CD4-positive, alpha-beta T cell (primary cell): ENCODE measurements at places on chromosomes 13 and 19. TPM values are rescaled to one million over a fixed set of nuclear protein-coding genes. Genes with fewer than 3 reads are reported as not detected.

Gene PRR12
- 41.7 TPM for total RNA-seq

Gene RB1
- 14.9 TPM for total RNA-seq

Gene HS6ST3
- total RNA-seq: not detected

Gene EDNRB
- total RNA-seq: not detected

Gene SIGLECL1
- not detected for total RNA-seq

Gene DMKN
- not detected for total RNA-seq

Gene NR2C2AP
- total RNA-seq: 10.5 TPM

Gene CRX
- total RNA-seq: not detected

Gene CNMD
- not detected for total RNA-seq

Gene OR10H1
- not detected for total RNA-seq

Gene FUT6
- total RNA-seq: not detected

Gene KLF16
- total RNA-seq: 83.8 TPM

Gene KIR2DL3
- not detected for total RNA-seq

Gene CCL25
- total RNA-seq: not detected

Gene KATNAL1
- total RNA-seq: 3.4 TPM

Gene LRRC4B
- not detected for total RNA-seq

Gene IRGQ
- 28.9 TPM for total RNA-seq

Gene NKPD1
- total RNA-seq: 0.91 TPM

Gene NLRP5
- not detected for total RNA-seq

Gene RASGRP4
- 0.45 TPM for total RNA-seq

Gene CDX2
- not detected for total RNA-seq

Gene ZNF45
- 4.0 TPM for total RNA-seq

Gene DPF1
- not detected for total RNA-seq

Gene ZNF681
- 1.6 TPM for total RNA-seq

Gene CGB3
- total RNA-seq: not detected

Gene ANKRD10
- total RNA-seq: 83.8 TPM

Gene APOC4
- total RNA-seq: not detected

Gene CCDC169
- total RNA-seq: not detected

Gene SEMA6B
- total RNA-seq: 0.17 TPM

Gene HPN
- total RNA-seq: not detected

Gene PDCD5
- total RNA-seq: 32.7 TPM

Gene IGFL3
- total RNA-seq: not detected

Gene LYL1
- total RNA-seq: 2.1 TPM

Gene ZNF534
- not detected for total RNA-seq

Gene ZNF491
- 0.41 TPM for total RNA-seq

Gene OR7D2
- not detected for total RNA-seq
